ENCODE measurements at places on chromosomes 12 and 14.

- no peak for DNase-seq
These were observed 379.3 kb downstream of the RGS6 start for GRCh38 chr14:72311516-72311915.

DNA sequence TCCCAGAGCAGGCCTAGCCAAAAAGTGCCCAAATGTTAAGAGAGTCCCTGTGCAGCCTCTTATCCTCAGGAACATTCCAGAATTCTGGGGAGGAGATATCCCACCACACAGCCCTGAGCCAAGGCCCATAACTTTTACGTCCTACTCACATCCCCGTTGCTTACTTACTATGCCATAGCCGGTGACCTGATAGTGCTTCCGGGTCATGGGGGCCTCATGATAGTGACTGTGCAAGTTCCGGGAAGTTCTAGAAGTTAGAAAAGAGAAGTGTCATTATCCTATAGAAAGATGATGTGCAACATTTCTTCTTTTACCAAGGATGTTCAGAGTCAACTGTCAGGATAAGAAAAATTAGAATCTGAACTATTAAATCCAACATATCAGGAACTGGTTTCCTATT is 15.6 kb upstream of the NGB start:
- DNase-seq, result no peak

DNA sequence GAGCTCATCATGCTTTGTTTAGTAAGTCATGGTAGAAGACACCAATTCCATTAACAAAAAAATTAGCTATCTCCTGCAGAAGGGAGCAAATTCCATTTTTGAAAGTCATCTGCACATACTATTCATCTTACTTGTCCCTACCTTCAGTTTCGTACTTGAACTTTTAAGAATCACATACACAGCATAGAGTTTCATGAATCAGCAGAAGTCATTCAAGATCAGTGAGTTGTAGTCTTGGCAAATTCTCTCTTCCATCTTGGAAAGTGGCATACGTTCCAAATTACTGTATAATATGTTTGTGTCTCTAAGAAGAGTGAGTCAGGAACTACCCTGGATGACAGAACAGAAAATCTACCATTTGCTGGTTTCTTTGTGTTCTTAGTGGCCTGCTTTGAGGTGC is 14.1 kb downstream of the VRK1 start:
- no peak for DNase-seq

GRCh38 chr12:153080-153746 is 60.7 kb downstream of the SLC6A12 start:
- no peak for DNase-seq

GRCh38 chr12:31362759-31363415 is 36.9 kb upstream of the SINHCAF start:
- DNase-seq, result no peak

DNA sequence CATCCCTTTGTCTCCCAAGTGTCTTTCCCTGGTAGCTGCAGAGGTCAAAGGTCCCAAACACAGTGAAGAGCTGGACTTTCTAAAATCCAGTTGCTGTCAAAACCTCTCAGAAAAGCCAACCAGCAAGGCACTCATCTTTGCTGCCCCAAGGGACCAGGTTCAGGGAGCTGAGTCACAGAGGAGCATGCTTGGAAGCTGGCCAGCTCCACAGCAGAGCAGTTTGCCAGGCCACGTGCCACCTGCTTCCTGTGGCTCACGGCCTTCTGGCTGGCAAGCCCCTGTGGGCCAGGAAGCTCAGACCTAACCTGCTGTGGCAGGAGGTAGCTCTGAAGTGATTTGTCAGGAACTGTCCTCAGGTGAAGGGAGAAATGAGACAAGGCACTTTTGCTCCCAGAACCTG is 3.6 kb downstream of the ISCU start:
- peak; percentile 33 for DNase-seq

DNA sequence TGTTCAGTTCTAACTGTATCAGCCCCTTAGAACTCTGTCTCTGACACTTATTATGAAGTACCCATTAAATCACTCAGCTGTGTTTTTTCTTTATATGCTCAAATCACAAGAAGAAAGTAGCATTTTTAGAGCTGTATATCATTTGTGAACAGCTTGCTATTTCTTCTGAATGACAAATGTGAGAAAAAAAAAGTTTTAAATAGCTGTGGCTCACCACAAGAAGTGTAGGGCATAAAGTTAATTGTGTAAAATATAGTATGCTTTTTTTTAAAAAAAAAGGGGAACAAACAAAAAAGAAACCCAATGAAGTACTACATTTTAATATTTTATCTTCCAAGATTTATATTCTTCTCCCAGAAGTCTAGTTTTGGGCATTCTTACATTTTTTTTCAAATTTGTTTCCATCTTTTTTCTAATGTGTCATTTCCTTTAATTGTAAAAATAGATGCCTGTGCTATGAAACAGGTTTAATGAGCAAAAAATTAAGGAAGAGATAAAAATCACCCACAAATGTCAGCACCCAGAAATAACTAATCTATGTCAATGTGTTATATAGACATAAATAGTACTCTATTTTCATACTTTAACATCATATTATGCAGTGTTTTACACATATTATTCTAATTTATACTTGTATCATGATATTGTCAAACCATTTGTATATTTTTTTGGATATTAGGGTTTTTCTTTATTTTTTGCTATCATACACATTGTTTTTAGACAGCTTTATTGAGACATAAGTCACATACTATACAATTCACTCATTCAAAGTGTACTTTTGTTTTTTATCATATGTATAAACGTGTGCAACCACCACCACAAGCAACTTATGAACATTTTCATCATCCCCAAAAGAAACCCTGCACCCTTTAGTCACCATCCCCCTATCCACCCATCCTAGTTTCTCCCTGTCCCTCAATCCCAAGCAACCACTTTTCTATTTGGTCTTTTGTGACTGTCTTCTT is 22.4 kb upstream of the LRRK2 start:
- DNase-seq, result no peak

DNA sequence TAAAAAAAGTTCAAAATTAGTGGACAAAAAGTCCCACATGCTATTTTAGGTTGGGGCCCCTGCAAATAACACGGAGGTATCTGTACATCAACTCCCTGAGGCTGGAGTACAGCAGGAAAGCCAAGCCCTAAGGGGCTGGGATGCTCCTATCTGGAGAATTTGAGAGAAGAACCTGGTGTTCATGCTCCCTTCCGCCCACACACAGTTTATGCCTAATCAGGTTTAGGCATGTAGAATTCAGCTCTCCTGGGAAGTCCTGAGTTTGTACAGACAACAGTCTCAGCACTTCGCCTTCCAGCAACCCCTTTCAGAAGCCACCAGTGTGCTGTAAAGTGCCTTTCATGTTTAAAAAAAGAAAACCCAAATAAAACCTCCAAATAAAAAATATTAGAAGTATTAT is 237.3 kb upstream of the GRIP1 start:
- no peak for DNase-seq

DNA sequence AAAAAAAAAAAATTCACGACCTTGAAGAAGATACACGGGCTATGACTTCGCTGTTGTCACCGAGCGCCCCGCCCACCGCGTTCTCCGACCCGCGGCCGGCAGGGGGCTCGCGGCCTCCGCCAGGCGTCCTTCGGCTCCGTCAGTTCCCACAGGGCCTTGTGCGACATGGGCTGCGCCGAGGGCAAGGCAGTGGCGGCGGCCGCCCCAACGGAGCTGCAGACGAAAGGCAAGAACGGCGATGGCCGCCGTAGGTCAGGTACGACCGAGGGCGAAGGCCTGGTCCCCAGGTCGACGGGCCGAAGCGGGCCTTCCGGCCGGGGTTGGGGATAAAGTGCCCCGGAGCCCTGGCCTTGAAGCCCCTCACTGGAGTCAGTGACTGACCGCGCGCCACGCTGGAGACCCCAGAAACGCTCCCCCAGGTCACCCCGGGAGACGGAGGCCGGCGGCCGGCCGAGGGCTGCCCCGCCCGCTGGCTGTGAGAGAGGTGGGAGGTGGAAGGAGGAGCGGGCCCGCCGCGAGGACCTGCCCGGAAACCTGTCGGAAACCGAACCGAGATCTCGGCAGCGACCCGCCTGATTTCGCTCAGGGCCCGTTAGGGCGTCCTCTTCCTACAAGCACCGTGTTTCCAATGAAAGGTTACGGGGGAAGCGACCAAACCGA is at the start of gene TXNRD1:
Gene TXNRD1, plus strand, starts transcription at position 142 of the 660 bp plus-strand sequence. Its CDS starts 24 bp downstream, at position 166.
- peak; percentile 77 for DNase-seq

DNA sequence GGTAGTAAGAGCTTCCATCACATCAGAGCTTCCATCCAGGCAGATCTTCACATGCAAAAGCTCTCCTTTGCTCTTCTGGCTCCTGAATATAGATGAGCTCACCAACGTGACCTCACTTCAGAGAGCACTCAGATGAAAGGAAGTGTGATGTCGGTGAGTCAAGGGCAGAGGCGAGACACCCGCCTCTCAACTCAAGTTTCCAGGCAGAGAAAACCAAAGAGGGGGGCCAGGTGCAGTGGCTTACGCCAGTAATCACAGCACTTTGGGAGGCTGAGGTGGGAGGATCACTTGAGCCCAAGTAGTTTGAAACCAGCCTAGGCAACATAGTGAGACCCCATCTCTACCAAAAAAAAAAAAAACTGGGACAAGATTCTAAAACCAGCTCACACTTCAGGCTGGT is 126.9 kb downstream of the DUSP6 start:
- DNase-seq, result peak; percentile 28

- DNase-seq, result no peak
These were observed 205.9 kb downstream of the PHLDA1 start for GRCh38 chr12:75825686-75826085.

- DNase-seq, result no peak
These were observed 31.9 kb downstream of the CACNA1C start for GRCh38 chr12:2084553-2085296.

- no peak for DNase-seq
These were observed 18.2 kb upstream of the CERS5 start for GRCh38 chr12:50185301-50185895.

DNA sequence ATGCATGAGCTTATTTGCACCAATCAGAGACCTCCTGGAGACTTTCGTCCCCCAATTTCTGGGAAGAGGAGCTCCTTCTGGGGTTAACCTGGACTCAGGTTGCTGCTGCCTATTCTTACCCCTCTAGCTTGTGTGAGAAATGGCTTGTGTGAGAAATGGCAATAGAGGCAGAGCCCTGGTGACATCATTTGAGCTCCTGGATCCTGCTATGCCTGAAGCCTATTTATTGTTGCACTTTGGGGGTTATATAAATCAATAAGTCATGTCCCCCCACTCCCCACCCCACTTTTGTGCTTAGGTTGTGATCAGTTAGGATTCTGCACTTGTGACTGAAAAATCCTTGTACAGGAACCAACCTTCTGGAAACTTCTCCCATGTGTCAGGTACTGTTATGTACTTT is 167.2 kb downstream of the ADCK1 start:
- no peak for DNase-seq

GRCh38 chr12:116126610-116127009 is 150.9 kb downstream of the MED13L start:
- DNase-seq, result no peak
